ENCODE measurements at places on chromosomes 6 and 20. TPM values are rescaled to one million over a fixed set of nuclear protein-coding genes. Genes with fewer than 3 reads are reported as not detected.

Gene CD40
- 7.1 TPM for total RNA-seq

Gene SS18L1
- total RNA-seq = 19.1 TPM

DNA sequence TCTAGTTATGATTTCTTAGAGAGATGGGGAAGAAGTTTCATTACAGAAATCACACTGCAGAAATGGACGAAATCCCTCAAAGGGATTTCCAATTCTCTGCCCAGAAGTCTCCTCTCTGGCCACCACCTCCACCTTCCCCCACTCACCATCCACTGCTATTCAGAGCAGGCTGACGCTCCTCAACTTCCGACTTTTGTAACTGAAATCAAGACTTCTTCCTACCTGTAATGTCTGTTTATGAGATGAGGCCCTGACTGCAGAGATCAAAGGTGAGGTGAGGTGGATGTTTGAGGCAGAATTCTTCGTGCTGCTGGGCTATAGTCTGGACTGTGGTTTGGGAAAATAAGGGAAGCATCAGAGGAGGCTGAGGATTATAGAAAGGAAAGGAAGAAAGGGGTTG lies 385.2 kb upstream of the ARID1B start:
- DNase-seq = no peak

GRCh38 chr6:34531580-34532201 lies 24.4 kb downstream of the SPDEF start:
- DNase-seq = no peak

DNA sequence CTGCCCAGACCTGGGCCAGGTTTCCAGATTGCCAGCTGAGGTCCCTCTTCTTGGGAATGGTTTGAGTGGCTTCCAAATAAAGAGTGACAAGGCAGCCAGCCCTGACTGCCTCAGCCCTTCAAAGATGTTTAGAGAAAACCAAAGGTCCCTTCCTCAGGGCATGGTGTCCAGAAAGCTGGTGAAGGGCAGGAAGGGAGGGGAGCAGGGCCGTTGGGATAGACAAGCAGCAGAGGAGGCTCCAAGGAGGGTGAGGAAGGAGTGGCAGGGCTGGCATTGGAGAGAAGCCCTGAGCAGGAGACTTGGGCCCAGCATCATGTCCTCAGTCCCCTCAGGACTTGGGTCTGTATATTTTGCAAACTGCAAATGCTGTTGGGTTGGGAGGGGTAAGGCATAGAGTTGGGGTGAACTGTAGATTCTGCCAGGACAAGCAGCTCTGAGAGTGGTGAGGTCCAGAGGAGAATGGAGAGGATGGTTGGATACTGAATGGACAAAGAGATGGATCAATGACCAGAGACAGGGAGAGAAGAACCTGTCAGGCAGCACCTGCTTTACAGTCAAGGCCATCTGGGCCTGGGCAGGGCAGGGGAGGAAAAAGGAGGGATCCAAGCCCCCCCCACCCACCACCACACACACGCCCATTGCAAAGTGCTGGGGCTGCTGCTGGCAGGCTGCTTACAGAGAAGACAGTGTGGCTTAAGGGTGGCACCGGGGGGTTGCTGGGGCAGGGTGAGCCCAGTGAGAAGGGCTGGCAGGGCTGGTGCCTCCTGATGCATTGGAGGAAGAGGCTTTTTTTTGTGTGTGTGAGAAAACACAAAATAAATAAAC lies 5.5 kb upstream of the DSN1 start:
- DNase-seq = no peak

Gene NKX2-2
- not detected for total RNA-seq

Data from natural killer cell (primary cell).